ENCODE measurements at places on chromosomes 5 and 9. TPM values are rescaled to one million over a fixed set of nuclear protein-coding genes. Genes with fewer than 3 reads are reported as not detected.

Gene SPATA31A3
- not detected for total RNA-seq

Gene GRHPR
- 131 TPM for total RNA-seq

Gene LECT2
- not detected for total RNA-seq

DNA sequence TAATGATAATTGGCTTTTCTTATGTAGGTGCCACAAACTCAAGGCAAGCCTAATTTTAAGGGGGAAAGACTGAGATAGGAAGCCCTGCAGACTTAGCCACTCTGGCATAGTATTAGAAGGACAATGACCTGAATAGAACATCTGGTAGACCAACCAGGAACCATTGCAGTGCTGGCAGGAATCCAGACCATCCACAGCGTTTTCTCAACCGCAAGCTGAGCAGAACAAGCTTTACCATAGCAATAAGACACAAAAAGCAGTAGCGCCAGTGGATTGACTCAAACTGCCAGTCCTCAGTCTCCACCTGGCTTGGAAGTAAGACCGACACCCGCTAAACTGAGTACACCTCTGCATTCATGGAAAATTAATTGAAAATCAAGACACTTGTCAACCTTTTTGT lies 141.3 kb upstream of the LPAR1 start:
- no peak for DNase-seq

- no peak for DNase-seq
These were observed 167.9 kb upstream of the CD180 start for GRCh38 chr5:67364381-67364970.

DNA sequence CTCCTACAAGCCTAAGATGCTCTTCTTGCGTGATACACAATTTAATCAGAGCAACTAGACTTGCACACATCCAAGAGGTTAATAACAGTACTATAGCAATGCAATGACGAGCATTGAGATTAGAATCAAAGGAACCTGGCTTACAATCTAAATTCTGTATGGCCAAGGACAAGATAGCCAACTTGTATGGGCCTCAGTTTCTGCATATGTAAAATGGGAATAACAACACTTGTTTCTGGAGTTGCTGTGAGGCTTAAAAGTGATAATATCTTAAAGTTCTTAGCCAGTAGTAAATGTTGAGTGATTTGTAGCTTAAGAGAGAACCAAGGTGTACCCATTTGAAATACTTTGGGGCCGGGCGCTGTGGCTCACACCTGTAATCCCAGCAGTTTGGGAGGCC lies 2.2 kb upstream of the PUM3 start:
- DNase-seq = no peak

- DNase-seq = peak; percentile 86
These were observed 159.3 kb downstream of the NR3C1 start for GRCh38 chr5:143244000-143244736.

GRCh38 chr5:96876292-96876850 lies at the start of gene ERAP2:
TSS of gene ERAP2 (plus strand) at chr5:96876500. CDS start at chr5:96879686, 3,186 bp downstream.
- no peak for DNase-seq

GRCh38 chr9:86563936-86564335 lies 209.7 kb upstream of the TUT7 start:
- no peak for DNase-seq

All from ascending aorta (tissue), 2 donors.